Activated CD4-positive, alpha-beta memory T cell treated with anti-CD3 and anti-CD28 coated beads, Interleukin-2, amount 10 ng/mL, durations not matched to agents 7 days and 5 days (primary cell): ENCODE measurements at places on chromosomes 5 and 9.

DNA sequence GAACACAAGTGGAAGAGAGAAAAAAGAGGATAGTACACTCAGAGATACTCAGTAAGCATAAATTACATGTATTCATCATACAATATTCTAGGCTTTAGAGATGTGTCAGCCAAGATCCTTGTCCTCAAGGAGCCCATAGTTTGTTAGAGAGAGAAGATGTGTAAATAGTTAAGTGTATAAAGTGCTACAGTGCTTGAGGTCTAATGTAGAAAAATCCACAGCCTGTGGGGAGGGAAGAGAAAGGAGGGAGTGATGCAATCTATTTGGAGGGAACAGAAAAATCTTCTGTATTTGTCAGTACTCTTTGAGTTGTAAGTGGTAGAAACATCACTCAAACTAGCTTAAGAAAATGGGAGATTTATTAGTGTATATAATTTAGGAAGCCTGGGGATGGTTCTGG lies 81.9 kb downstream of the PALM2AKAP2 start:
- no peak for DNase-seq

DNA sequence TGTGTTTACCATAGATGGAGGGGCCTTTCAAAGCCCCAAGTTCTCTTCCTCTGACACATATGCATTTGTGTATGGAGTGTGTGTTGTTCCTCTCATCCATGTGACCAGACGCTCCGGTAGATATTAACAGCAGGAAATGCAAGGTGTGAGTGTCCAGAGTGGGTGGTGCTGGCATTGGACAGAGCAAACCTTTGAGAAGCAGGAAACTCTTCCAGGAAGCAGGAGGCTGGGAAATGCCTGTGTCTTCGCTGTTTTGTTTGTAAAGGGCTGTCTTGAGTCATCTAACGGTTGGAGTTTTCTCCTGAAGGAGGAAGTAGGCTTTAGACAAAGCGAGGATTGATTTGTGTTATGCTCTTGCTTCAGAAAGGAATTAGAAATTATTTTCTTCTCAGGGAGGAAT lies 370.9 kb downstream of the PLK2 start:
- no peak for DNase-seq

DNA sequence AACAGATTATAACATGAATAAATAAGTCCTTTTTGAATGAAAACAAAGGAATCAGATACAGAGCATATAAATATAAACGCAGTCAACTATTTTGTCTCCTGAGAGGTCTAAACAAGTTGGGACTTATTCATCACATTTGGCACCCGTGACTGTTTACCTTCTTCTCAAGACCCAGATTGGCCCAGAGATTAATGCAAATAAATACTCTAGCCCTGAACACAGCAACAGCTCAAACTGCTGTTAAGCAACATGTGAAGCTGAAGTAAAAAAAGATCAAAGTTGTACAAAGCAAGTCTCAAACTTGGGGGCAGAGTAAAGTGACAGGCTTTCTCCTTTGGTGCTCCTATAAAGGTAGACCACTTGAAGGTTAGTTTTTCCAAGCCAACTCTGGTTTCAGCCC lies 95.0 kb upstream of the NR5A1 start:
- no peak for DNase-seq

- no peak for DNase-seq
Observed at GRCh38 chr5:113061846-113062780, 85.5 kb downstream of the DCP2 start.

DNA sequence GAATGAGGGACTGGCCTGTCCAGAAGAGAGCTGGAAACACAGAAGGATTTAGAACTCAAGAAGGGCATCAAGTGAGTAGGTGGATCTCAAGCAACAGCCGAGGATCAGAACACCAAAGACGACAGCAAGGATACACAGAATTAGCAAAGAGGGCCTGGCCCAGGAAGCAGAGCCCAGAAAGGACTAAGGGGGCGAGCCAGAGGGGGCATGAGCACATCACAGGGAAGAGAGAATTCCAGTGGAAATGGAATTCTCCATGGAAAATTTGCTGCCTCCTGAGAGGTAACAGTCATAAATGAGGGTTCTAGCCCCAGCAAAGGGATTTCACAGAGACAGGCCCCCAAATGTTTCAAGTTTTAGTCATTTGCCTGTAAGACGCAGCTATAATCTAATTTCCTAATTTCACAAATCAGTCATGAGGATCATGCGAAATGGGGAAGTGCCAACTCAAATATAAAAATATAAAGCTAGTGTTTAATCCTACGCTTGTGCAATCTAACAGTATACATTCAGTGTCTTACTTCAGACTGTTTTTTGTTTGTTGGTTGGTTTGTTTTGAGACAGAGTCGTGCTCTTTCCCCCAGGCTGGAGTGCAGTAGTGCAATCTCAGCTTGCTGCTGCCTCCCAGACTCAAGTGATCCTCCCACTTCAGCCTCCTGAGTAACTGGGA lies 46.7 kb downstream of the FNBP1 start:
- no peak for DNase-seq

DNA sequence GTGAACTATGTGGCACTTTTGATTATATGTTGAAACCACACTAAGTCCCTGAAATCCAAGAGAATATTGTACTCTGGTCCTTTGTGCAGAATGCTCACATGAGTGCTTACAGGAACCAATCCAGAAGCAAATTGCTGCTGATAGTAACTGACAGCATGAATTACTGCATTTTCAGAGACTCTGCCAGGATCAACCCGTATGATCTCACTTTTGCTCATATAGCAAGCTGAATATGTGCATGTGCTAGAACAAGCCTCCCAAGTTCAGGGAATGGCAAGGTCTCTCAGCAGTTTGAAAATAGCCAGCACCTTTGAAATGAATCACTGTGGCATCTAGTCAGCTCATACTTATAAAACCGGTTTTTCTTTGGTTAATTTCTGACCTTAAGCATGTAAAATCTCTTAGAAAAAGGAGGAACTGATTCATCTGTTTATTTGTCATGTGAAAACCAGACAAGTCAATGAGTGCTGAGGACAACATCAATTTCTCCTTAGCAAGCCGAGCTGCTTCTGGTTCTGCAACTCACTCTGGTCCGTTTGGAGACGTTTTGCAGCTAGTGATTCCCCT lies 215.7 kb upstream of the ELL2 start:
- no peak for DNase-seq

DNA sequence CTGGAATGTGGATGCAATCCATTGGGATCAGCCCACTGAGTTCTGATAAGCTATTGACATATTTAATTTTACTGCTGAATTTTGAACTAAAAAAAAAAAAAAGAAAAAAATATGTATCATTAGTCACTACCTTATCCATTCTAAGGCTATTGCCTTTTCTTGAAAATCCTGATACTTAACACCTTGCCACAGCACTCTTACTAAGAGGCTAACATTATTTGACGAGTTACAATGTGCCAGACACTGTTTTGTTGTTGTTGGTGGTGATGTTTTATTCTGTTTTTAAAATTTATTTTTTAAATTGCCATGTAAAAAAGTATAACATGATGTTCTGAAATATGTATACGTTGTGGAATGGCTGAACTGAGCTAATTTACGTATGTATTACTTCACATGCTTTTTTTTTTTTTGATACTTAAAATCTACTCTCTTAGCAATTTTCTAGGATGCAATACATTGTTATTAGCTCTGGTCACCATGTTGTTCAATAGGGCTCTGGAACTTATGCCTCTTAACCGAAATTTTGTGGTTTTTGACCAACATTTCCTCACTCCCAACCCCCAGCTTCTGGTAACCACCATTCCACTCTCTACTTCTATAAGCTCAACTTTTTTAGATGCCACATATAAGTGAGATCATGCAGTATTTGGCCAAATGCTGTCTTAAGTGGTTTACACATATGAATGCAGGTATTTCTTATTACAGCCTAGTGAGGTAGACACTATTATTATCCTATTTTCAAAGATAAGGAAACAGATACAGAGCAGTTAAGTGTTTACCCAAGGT lies 134.8 kb upstream of the PCA3 start:
- peak; percentile 17 for DNase-seq

GRCh38 chr5:95810305-95811125 lies 12.0 kb downstream of the GLRX start:
- DNase-seq, result no peak

GRCh38 chr9:129869585-129870501 lies 34.6 kb downstream of the USP20 start:
- no peak for DNase-seq

DNA sequence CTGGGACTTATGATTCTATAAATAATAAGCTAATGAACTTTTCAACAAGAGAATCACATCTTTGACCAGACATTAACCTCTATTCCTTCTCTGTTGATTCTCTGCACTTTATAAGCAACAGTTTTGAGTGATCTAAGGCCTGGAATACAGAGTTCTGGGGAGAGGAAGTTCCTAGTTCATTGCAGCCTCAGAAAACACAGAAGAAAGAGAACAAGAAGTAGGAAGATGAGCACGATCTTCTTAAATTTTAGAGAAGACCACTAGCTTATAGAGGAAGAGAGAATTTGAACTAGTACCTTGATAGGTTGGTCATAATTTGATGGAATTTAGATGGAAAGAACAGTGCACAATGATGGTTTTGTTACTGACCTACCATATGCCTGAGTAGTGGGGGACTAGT lies 8.5 kb upstream of the C9orf72 start:
- no peak for DNase-seq

DNA sequence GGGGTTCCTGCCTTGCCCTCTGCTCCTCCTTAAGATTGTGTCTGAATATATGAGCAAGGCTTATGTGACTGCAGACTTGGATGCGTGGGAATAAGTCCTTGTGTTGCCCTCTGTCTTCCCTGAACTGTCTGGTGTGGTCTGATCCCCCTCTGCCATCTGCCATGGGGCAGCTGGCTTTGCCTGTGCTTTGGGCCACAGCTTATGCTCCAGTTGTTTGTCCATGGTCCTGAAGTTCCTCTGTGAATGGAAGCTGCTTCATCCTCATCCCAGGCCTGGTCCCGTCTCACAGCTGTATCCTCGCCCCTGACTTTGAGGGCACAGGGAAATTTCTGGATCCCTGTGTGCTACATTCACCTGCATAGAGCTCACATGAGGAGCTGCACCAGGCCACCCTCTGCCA lies 14.7 kb downstream of the IL31RA start:
- no peak for DNase-seq

GRCh38 chr9:21684831-21685362 lies 117.5 kb upstream of the MTAP start:
- DNase-seq, result no peak

DNA sequence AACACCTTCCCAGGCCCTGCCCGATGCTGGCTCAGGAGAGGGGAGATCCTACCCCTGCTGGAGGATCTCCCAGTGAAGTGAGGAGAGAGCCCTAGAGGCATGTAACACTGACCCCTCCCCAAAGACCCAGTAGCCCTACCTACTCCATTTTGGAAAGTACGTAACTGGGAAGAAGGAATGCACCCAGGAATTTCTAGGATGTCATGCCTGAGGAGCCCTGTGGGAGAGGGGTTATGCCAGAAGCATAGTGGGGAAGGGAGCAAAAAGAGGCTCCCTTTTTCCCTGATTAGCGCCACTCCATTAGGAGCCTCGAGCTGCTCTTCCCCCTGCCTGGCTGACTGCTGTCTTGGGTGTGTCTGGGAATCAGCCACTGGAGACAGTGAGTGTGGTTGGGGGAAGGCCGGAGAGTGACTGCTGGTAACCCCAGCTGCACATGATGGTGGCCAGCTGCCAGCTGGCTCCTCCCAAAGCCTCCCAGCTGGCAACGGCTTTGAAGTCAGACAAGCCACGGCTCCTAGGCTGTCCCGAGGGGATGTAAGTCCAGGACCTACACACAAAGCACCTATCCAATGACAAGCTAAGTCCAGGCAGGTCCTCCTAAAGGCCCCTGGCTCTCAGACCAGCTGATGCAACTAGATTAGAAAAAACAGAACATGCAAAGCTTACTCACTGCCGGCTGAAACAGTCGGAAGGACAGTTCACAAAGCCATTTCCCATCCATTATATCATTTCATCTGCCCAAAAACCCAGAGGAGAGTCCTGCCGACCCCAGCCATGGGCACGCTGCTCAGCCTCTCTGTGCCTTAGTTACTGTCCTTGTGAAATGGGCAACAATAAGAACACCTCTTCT lies 136.5 kb upstream of the ABCA1 start:
- DNase-seq, result no peak

GRCh38 chr9:19411316-19411715 lies 2.5 kb downstream of the ACER2 start:
- no peak for DNase-seq

DNA sequence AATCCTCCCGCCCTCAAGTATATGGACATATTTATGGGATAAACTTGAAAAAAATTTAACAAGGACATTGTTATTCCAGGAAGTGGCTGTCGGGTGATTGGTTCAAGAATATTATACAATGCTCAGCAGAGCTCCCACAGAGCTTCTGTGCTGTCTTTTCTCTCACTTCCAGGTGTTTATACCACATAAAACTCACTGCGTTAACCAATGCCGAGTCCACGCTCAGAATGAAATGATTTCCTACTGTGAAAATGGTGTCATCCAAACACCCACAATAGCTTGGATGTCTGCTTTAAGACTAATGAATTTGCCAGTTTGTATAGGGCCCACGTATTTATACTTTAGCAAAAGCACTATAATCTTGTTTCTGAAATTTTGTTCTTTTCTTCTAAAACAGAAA lies 368.2 kb downstream of the NDUFS4 start:
- DNase-seq, result no peak

DNA sequence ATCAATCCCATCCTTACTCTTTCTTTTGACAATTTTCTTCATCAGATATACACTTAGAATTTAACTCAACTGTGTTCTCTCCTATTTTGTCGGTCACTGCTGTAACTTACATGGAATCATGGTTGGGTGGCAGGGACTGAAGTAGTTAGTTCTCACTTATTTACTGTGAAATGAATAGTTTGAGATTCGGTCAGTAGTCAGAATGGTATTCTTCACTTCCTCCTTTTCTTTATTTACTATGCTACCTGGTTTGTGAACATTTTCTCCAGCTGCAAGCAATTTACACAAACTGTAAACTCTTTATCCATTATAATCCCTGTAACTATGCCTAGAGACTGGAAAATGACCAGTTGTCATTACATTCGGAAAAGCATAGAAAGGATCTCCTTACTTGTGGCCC lies 41.5 kb upstream of the GDNF start:
- no peak for DNase-seq

GRCh38 chr9:37382161-37382981 lies 40.1 kb upstream of the GRHPR start:
- DNase-seq, result no peak

DNA sequence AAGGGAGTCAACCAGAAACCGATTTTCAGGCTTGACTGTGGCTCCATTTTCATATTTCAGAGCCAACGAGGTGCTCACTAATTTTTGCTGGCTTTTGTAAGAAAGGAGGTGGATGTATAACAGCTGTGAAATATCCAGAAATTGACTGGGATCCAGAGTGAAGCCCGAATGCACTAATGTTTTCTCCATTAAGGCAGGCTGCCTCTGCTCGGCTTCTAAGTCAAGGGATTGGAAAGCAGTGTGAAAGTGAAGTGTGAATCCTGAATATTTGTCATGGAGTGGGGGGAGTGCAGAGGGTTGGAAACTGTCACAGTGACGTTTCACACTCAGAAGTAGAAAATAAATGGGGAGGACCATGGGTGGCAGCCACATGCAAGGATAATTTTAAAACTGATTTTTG lies 237.4 kb downstream of the GOLPH3 start:
- DNase-seq, result no peak

GRCh38 chr5:147509041-147509709 lies 693 bp downstream of the DPYSL3 start:
- DNase-seq, result no peak
